Esophagus squamous epithelium (tissue), 5 donors: ENCODE measurements at places on chromosomes 1 and 21.

DNA sequence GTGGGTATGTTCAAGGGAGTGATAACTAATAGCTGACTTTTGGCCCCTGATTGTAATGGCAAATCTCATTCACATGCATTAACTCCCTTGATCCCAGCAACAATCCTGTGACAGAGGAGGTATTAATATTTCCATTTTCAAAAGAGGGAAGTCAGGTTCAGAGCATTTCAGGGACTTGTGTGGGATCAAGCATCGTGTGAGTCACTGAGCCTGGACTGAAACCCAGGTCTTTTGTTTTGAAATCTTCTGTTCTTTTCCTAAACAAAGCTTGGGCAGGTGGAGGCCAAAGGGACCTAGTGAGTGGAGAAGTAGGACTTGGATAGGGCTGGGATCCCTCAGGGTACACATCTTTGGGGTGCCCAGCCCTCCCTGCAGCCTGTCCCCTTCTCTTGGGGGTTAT lies 37.9 kb downstream of the ETNK2 start:
- no peak for DNase-seq

GRCh38 chr1:172162236-172162635 lies 258.2 kb upstream of the C1orf105 start:
- no peak for DNase-seq

DNA sequence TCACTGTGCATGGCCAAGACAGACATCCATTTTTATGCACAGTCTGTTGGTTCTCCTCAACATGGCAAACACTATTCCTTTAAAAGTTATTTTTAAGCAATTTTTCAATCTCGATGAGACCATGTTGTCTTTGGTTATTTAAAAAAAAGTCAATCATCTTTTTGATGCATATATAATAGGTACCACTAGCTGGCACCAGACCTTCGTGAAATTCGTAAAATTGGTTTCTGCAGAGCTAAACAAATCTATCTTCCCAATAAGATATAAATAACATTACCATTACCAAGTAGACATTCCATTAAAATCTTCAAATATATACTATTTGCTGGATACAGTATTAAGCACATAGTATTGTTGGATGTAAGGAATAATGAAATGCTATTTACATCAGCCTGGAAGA lies 220.0 kb upstream of the GREM2 start:
- no peak for DNase-seq

GRCh38 chr1:159120317-159120716 lies 43.8 kb upstream of the AIM2 start:
- DNase-seq: no peak

DNA sequence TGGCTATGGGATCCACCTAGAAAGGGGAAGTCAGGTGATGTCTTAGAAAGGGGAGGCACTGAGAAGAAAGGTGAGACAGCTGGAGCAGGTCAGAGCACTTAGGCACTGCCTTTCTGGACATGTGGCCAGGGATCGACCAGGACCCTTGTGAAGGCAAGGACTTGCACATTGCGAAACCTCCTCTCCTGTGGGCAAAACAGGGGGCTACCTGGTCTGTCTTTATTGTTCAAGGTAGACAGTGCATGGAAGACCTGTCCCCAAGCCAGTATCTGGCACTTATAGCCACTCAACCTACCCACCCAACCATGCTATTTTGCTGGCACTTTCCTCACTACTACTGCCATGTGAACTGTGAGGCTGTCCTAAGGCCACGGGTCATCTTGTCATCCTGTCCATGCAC lies 67.2 kb downstream of the NAV1 start:
- no peak for DNase-seq

GRCh38 chr1:199113265-199113869 lies 474.5 kb downstream of the PTPRC start:
- DNase-seq: no peak

GRCh38 chr1:168472223-168472622 lies 71.6 kb downstream of the XCL2 start:
- no peak for DNase-seq

DNA sequence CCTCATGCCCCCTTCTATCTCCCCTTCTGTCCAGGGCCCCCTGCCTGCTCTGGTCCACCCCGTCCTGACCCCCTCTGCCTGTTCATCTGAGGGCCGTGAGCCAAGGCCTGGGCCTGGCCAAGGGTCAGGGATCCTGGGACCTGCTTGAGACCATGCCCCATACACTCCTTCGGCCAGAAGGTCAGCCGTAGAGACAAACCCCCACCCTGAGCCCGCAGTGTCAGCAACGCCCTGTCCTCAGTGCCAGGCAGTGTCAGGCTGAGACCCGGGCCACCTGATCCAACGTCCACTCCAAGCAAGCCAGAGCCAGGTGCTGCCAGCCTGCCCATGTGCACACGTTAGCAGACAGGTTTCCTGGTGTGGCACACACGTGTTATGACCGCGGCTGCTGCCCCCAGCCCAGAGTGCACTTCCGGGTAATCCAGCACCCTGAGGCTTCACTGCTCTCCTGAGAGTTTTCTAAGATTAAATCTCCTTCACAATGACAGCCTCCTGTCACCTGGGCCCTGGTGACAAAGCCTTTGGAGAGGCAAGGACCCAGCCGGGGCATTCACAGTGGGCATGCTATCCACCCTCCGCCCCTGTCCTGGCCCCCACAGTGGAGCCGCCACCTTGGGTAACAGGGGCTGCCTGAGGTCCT lies 10.1 kb upstream of the SAMD11 start:
- no peak for DNase-seq

DNA sequence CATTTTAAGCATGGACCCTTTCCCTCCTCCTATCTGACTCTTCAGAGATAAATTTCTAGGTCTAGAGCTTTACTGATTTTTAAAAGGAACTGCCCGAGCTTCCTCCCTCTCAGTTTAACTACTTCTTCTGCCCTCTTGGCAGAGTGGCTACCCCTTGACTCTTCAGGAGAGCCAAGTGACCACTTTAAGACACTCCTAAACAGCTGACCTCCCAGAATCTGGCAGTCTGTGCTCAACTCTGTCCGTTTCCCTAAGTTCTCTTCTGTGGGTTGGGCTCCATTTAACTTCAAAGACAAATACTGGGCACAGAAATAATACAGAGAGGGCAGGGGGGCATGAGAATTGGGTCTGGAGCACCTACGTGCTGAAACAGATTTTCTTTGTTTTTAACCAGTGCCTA lies 196.3 kb upstream of the FOXD3 start:
- DNase-seq: no peak

DNA sequence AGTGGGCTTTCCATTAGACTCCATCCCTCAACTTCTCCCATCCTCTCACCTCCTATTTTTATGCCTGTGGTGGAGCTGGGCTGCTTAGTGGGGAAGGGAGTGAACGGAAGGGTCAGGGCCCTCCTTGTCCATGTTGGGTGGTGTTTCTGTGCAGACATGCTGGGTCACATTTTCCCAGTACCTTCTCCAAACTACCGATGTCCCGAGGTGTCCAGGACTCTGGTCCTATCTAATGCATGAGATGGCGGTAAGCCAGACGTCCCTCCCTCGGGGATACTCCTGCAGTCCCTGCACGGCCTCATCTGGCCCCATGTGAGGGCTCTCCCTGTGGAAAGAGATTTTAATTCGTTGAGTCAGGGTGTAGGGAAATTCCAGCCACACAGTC lies 61.0 kb downstream of the OBSCN start:
- DNase-seq: no peak

GRCh38 chr1:205590777-205591513 lies 40.9 kb downstream of the ELK4 start:
- DNase-seq: no peak

- DNase-seq: no peak
Measured at GRCh38 chr1:1622010-1622787, 6.9 kb downstream of the MIB2 start.
